Effector CD4-positive, alpha-beta T cell (primary cell): ENCODE measurements at places on chromosomes 7 and 10.

- no peak for DNase-seq
These were observed 28.6 kb downstream of the PDSS1 start for GRCh38 chr10:26725837-26726727.

- no peak for DNase-seq
These were observed 141.8 kb upstream of the ASAH2 start for GRCh38 chr10:50392966-50393718.

- no peak for DNase-seq
These were observed 54.1 kb upstream of the MKRN1 start for GRCh38 chr7:140533394-140533872.

DNA sequence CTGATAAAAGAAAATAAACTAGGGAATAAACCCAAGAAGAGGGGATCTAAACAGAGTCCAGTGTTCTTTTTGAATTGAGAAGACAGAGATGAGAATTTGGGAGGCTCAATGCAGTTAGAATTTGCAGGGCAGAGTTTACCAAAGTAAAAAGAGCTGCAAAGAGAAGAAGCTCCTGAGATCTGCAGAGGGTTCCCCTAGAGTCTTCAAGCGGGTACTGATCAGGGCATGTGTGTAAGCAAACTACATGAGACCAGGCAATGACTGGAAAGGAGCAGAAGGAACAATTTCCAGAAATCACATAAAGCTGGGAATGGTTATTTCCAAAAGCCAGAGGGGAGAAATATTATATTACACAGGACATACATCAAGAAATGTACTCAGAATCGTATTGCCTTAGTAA, 58.1 kb upstream of the TES start:
- DNase-seq: no peak

DNA sequence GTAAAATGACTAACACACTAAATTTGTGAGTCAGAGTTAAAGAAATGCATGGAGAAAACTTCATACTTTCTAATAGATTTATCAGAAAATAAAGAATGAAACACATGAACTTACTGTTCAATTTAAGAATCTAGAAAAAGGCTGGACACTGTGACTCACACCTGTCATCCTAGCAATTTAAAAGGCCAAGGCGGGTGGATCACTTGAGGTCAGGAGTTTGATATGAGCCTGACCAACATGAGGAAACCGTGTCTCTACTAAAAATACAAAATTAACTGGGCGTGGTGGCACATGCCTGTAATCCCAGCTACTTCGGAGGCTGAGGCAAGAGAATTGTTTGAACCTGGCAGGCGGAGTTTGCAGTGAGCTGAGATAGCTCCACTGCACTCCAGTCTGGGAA, 1106.2 kb upstream of the LRRN3 start:
- no peak for DNase-seq
